ENCODE measurements at places on chromosomes 13 and 19.

GRCh38 chr13:33145667-33146066 lies 129.4 kb downstream of the KL start:
- no peak for DNase-seq

DNA sequence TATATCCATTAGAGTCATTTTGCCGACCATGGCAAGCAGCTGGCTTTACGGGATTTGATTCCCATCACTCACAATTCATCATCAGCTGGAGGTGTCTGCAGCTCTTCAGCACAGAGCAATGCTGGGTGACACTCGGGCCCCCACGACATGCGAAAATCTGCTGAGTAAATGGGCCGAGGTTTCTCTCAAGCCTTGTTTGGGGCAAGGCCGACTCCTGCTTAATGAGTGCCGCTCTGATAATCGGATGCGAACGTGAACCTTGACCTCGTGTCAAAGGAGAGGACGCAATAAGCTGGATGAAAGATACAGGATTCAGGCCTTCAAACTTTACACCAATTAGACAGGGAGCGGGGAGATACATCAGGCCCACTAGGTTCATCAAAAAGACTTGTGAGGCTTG lies 65.2 kb downstream of the GGACT start:
- DNase-seq, result no peak

DNA sequence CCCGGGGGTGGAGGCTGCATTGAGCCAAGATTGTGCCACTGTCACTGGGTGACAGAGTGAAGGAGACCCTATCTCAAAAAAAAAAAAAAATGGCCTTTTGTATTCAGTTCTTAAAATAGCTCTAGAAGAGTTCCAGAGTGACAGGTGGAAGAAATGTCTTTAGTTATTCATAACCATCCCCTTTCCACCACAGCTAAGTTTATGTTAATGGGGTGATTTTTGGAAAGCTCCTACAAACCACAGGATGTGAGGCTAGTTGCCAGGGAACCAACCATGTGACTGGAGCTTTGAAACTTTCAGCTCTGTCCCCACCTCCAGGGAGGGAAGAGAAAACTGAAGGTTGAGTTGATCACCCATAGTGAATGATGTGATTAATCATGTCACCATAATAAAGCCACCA lies 6.9 kb downstream of the ZNF490 start:
- DNase-seq, result no peak

DNA sequence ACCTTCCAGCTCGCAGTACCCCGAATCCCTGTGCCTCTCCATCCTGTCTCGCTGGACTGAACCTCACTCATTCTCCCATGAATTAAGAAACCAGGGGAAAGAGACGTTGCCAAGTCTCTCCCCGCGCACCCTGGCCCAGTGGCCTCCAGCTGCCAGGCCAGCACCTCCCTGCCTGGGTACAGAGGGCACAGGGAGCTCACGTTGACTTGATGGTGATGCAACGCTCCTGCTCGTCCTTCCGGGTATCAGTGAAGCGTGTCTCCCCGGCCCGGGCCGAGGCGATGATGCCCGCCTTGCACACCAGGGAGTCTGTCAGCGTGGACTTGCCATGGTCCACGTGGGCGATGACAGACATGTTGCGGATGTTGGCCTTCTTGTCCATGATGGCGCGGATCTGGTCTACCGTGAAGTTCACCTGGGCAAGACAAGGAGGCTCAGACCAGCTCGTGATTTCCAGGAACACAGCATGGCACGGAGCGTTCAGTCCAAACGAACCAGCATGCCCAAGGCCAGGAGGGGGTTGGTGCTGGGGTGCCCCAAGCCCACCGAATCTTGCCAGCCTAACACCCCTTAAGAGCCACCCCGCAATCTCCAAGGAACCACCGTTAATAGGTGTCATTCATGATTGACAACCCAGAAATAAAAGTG lies 1.2 kb downstream of the EEF2 start:
- no peak for DNase-seq

GRCh38 chr13:112689303-112690245 lies at the start of gene ATP11A:
TSS of gene ATP11A (plus strand) at chr13:112690038. CDS start at chr13:112690417, 379 bp downstream.
- peak; percentile 60 for DNase-seq

GRCh38 chr13:49667773-49668172 lies 23.5 kb downstream of the EBPL start:
- DNase-seq, result no peak

GRCh38 chr13:101190337-101190736 lies 226.0 kb downstream of the NALCN start:
- no peak for DNase-seq

DNA sequence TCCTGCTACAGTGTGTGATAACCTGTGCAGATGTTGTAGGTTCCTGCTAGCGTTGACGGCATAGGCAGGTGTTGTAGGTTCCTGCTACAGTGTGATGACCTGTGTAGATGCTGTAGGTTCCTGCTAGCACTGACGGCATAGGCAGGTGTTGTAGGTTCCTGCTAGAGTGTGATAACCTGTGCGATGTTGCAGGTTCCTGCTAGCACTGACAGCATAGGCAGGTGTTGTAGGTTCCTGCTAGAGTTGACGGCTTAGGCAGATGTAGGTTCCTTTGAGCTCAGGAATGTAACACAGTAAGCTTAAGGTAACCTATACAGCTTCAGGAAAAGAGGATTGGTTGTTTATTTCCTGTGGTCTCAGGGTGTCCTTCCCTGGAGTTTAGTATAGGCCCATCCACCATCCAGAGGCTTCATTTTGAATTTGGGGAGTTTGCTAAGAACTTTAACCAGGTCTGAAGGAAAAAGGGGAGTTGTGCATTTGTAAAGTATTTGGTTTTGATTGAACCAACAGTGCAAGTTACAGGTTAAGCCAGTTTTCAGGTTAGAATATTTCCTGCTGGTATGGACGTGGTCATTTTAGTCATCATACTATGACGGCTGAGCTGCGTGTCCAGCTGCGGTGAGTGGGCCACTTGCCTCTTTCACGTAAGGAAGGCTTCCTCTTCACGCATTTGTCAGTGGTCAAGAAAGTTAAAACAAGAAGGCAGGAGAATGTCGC lies 53.8 kb downstream of the ATP11A start:
- DNase-seq, result no peak

DNA sequence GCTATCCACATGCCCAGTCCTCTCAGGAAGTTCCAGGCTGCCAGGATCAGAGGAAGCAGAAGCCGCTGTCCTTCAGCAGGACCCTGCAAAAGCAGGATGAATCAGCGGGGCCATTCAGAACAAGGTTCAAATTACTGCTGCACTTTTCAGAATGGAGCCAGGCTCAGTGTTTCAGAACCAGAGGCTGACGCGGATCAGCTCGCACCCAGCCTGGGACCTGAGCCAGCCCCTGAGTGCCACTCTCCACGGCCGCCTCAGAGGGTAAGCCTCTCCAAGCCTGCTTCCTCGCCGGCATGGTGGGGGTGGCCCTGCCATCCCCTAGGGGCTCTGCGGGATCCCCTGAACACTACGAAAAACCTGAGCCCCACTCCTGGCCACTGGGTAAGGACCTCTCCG lies 24.7 kb downstream of the RASA3 start:
- DNase-seq, result no peak

All from effector CD8-positive, alpha-beta T cell (primary cell).